ENCODE measurements at places on chromosomes 6 and 20.

- no peak for DNase-seq
Measured at GRCh38 chr6:106084989-106085691, 996 bp upstream of the PRDM1 start.

- DNase-seq = no peak
Measured at GRCh38 chr6:29954272-29954671, 11.9 kb downstream of the HLA-A start.

DNA sequence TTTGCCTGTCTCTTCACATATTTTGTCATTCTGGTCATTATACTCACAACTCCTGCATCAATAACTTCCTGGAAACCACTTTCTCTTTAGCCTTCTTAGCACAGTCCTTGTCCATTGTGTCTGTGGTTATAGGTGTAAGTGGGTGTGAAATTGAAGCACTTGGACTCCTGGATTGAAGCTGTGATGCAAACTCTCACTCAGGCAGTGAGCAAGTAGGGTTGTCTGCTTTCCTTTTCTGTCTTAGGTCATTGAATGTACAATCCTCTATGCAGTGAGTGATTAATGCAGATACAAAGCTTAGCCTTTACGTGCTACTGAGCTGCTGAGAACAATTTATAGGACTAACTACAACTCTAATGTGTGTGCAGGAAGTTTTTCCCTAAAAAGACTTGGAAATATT lies 54.8 kb downstream of the ADGRB3 start:
- no peak for DNase-seq

- no peak for DNase-seq
Measured at GRCh38 chr6:108362455-108362854, 67.6 kb downstream of the AFG1L start.

DNA sequence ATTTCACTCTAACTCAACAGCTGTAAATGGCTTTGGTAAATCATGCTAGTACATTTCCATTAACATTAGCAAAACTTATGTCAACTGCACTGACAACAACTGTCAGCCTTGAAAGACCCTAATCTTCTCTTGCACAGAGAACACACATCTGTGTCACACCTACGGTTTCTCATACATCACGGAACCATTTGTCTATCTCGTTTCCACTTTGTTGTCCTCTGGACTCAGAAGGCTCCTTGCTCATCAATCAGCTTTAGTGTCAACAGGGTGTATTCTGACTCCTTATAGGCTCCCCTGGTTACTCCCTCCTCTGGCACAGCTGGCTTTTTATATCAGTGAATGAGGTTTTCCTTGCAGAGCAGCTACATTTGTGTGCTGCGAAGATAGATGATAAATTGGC lies 49.3 kb downstream of the CD83 start:
- DNase-seq = no peak

- DNase-seq = no peak
Measured at GRCh38 chr20:46012921-46013320, 4.2 kb downstream of the MMP9 start.

DNA sequence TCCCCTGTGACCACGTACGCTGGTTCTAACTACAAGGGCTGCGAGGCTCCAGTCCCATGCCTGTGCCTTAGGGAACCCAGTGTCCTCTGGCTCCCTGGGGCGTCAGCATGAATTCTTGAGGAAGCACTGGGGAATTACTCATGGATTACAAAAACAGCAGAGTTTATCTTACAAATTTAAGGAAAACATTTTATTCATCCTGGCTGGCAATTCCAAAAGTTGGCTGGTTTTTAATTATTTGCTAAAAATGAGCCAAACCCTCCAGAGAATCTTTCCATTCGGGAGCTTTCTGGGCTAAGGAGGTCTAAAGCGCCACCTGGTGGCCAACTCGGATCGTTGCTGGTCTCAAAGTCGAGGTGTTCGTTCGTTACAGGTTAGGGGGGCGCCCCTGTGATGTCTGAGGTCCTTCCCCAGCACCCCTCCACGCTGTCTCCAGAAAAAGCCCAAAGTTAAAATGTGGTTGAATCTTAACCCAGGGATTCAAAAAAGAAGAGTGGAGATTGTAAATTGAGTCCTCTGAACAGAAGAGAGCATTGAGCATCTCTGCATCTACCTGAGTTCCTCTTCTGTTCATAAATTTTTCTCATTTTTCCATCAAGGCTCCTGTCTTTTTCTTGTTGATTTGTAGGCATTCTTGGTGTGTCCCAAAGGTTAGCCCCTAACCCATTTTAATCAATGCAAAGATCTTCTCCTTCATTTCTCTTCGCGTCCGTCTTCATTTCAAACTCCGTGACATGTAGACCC lies 99.4 kb downstream of the BFSP1 start:
- no peak for DNase-seq

DNA sequence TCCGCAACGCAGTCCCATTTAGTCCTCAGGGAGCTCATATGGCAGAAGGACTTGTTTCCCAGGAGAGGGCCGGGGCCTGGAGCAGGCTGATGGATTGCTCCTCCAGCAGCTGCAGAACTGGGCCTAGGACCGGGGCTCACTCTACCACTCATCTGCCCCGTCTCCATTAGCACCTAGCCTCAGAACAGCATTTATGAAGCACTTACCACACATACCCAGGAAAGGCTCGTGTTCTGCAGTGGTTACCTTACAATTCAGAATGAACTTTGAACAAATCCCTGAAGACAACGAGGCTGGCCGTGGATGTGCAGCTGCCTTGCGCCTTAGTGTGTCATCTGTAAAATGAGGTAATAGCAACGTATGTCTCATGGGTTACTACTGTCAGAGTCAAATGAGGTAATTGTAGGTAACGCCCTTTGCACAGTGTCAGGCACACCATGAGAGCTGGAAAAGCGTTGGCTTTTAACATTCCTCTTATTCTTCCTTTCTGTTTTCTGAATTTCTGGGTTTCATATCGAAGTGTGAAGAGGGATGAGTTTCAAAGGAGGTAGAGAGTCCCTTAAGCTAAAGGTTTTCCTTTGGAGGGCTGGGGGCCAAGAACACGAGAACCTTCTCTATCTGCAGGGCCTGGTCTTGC lies 46.3 kb upstream of the CD93 start:
- no peak for DNase-seq

DNA sequence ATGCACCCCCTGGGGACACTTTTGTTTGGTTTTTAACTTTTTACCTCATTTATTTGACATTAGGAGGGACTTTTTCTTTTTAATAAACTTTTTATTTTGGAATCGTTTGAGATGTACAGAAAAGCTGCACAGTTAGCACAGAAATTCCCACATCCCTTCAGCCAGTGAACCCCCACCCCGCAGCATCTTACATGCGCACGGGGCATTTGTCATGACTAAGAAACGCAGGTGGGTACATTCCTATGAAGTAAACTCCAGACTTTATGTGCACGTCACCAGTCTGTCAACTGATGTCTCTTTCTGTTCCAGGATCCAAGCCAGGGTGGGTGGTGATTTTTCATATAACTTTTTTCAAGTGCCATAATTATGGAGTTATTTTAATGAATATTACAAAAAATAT lies 4.9 kb upstream of the ZNF831 start:
- no peak for DNase-seq
